Osteocyte (in vitro differentiated cells): ENCODE measurements at places on chromosomes 11 and 22. TPM values are rescaled to one million over a fixed set of nuclear protein-coding genes. Genes with fewer than 3 reads are reported as not detected.

The NFRKB gene
- total RNA-seq, result 26.0 and 28.2 TPM in 2 replicates

The ME3 gene
- total RNA-seq, result 17.5 and 19.5 TPM in 2 replicates

The AQP11 gene
- 0.76 and 0.91 TPM in 2 replicates for total RNA-seq

The INPP5J gene
- total RNA-seq, result 3.0 and 3.5 TPM in 2 replicates

The PRAME gene
- not detected in 2 replicates for total RNA-seq

The POU2AF2 gene
- not detected in 2 replicates for total RNA-seq

The RAB36 gene
- total RNA-seq, result 3.8 and 4.8 TPM in 2 replicates

The RAG1 gene
- 0.46 and 0.55 TPM in 2 replicates for total RNA-seq

The SCGB2A2 gene
- not detected in 2 replicates for total RNA-seq

The NCR3LG1 gene
- 7.5 and 9.0 TPM in 2 replicates for total RNA-seq

The WT1 gene
- not detected in 2 replicates for total RNA-seq

The NFAM1 gene
- not detected in 2 replicates for total RNA-seq

The MRGPRX3 gene
- total RNA-seq, result not detected in 2 replicates

The ARHGAP20 gene
- total RNA-seq, result 0.91 and 1.0 TPM in 2 replicates

The TMEM45B gene
- total RNA-seq, result not detected in 2 replicates

The MAPK8IP1 gene
- total RNA-seq, result 9.8 and 10.1 TPM in 2 replicates

The TBX1 gene
- total RNA-seq, result 22.5 and 24.2 TPM in 2 replicates

The HTR3A gene
- total RNA-seq, result not detected in 2 replicates

The CWF19L2 gene
- total RNA-seq, result 10.3 and 11.9 TPM in 2 replicates

The DERL3 gene
- total RNA-seq, result 0.52 and 0.56 TPM in 2 replicates

The H19 gene
- 1,569 and 1,806 TPM in 2 replicates for total RNA-seq

The LGALS1 gene
- 1,199 and 1,246 TPM in 2 replicates for total RNA-seq

The PTGDR2 gene
- 0.68 and 0.91 TPM in 2 replicates for total RNA-seq

The FERMT3 gene
- 0.94 and 1.4 TPM in 2 replicates for total RNA-seq

The GPR83 gene
- not detected in 2 replicates for total RNA-seq

The PHF5A gene
- total RNA-seq, result 29.0 and 30.9 TPM in 2 replicates
